Stomach (tissue), 19 donors: ENCODE measurements at places on chromosomes 3 and 15. TPM values are rescaled to one million over a fixed set of nuclear protein-coding genes. Genes with fewer than 3 reads are reported as not detected.

DNA sequence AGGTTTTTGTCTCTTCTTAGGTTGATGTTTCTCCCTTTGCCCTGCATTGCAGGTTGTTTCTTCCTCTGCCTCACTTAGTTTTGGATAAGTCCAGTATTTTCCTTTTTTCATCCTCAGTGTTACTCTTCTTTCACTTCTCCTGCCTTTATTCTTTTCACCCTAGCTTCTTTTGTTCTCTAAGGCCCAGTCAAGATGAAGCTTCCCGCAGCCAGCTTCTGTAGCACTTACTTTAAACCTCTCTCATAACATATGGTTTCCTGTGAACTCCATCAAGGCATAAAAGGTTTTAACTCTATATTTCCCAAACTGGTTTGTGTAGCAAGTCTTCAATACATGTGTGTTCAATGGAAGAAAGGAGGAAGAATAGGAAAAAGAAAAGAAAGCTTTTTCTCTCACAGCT is 54.1 kb downstream of the TP63 start:
- no peaks in the 10 kb centered on the region for H3K4me1 ChIP-seq
- no peaks in the 10 kb centered on the region for H3K36me3 ChIP-seq
- no peaks in the 10 kb centered on the region for H3K27me3 ChIP-seq
- no peak for DNase-seq

The STRIT1 gene
- not detected for total RNA-seq

- no peaks in the 10 kb centered on the region for H3K36me3 ChIP-seq
Measured at GRCh38 chr15:65337436-65338070, 33.1 kb downstream of the RNU5B-1 start.

GRCh38 chr15:38216763-38217162 is 35.9 kb upstream of the SPRED1 start:
- H3K27ac ChIP-seq, result no peak overlapping the region
- no peak for DNase-seq
- peaks cover 4% of the 10 kb centered on the region for H3K4me1 ChIP-seq

DNA sequence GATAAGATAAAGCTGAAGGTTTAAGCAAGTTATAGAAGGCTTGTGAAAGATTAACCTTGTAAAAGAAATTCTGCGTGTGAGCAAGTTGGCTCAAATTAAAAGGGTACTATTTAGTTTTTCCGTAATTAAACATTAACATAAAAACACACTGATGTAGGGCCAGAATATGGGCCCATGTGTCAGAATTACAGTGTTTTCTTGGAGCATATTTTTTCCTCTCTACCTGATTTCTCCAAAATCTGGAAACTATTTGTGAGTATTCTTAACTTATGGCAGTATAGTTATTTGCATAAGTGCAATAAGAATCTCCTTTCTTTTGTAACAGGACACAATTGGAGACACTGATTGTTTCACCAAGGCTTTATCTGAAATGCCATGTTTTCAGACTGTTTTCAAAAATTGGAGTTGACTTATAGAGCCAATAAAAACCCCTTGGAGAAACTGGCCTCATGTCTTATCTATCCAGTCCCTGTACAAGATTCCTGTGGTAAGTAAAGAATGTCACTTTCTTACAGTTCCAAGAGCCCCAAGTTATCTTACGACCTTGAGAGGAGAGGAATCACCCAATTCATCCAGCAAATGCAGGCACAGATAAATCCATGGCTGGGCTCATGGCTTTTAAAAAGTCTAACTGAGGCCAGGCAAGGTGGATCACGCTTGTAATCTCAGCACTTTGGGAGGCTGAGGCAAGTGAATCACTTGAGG is 47.8 kb upstream of the P2RY1 start:
- H3K27ac ChIP-seq, result no peak overlapping the region
- no peaks in the 10 kb centered on the region for H3K4me1 ChIP-seq
- H3K36me3 ChIP-seq, result no peaks in the 10 kb centered on the region
- no peak overlapping the region for H3K4me3 ChIP-seq
- no peak for DNase-seq
- no peaks in the 10 kb centered on the region for H3K27me3 ChIP-seq

GRCh38 chr3:191753196-191753595 is 292.2 kb downstream of the PYDC2 start:
- H3K4me3 ChIP-seq, result no peak overlapping the region
- no peaks in the 10 kb centered on the region for H3K4me1 ChIP-seq
- H3K27me3 ChIP-seq, result no peaks in the 10 kb centered on the region
- H3K27ac ChIP-seq, result no peak overlapping the region
- no peak for DNase-seq

GRCh38 chr3:27688053-27688452 is 34.1 kb downstream of the EOMES start:
- no peaks in the 10 kb centered on the region for H3K36me3 ChIP-seq
- H3K4me3 ChIP-seq, result no peak overlapping the region
- no peak for DNase-seq
- no peaks in the 10 kb centered on the region for H3K27me3 ChIP-seq

- peaks cover 29% of the 10 kb centered on the region for H3K4me1 ChIP-seq
- no peak overlapping the region for H3K4me3 ChIP-seq
- no peaks in the 10 kb centered on the region for H3K36me3 ChIP-seq
- DNase-seq, result no peak
Measured at GRCh38 chr3:42115215-42115614, 24.1 kb downstream of the TRAK1 start.

- H3K4me3 ChIP-seq, result peak overlapping the region; percentile 81
- peaks cover 23% of the 10 kb centered on the region for H3K4me1 ChIP-seq
- H3K36me3 ChIP-seq, result no peaks in the 10 kb centered on the region
- H3K27ac ChIP-seq, result peak overlapping the region; percentile 39
- no peaks in the 10 kb centered on the region for H3K27me3 ChIP-seq
Measured at GRCh38 chr15:51751697-51752683, 593 bp downstream of the TMOD2 start.

DNA sequence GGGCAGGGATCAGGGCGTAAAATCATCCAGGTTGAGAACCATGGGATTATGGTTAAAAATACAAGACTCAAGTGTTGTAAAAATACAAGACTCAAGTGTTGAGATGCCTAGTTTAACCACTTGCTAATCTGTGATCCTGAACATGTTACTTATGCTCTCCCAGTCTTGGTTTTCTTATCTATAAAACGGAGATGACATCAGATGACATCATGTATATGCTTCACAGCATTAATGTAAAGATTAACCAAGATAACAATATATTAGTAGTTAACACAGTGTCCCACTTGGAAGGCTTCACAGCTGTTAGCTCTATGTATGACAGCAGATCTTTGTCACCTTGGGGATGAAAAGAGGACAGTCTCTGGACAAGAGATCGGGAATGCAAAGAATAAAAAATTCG is 96.2 kb downstream of the PRICKLE2 start:
- peaks cover 9% of the 10 kb centered on the region for H3K4me1 ChIP-seq
- no peak overlapping the region for H3K4me3 ChIP-seq
- H3K36me3 ChIP-seq, result peaks cover 5% of the 10 kb centered on the region

The MSL2 gene
- total RNA-seq, result 25.0 TPM

DNA sequence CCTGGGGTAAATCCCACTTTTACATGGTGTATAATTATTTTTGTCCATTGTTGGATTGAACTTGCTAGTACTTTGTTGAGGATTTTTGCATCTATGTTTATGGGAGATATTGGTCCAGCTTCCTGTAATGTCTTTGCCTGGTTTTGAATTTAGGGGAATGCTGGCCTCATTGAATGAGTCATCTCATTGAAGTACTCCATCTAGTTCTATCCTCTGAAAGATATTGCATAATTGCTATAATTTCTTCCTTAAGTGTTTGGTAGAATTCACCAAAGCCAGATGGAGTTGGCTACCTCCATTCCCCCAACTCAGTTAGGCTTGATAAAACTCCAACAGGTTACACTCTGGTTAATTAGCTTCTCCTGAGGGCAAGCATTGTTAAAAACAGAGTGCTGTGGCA is 237.4 kb upstream of the TGFBR2 start:
- H3K4me3 ChIP-seq, result no peak overlapping the region
- peaks cover 25% of the 10 kb centered on the region for H3K4me1 ChIP-seq
- H3K36me3 ChIP-seq, result no peaks in the 10 kb centered on the region
- no peaks in the 10 kb centered on the region for H3K27me3 ChIP-seq
- no peak overlapping the region for H3K27ac ChIP-seq

The TRPM1 gene
- total RNA-seq, result not detected

- no peaks in the 10 kb centered on the region for H3K36me3 ChIP-seq
- H3K4me1 ChIP-seq, result no peaks in the 10 kb centered on the region
- H3K27ac ChIP-seq, result no peak overlapping the region
Measured at GRCh38 chr3:186824430-186825139, 17.9 kb upstream of the ADIPOQ start.

The SERF2 gene
- 526 TPM for total RNA-seq

DNA sequence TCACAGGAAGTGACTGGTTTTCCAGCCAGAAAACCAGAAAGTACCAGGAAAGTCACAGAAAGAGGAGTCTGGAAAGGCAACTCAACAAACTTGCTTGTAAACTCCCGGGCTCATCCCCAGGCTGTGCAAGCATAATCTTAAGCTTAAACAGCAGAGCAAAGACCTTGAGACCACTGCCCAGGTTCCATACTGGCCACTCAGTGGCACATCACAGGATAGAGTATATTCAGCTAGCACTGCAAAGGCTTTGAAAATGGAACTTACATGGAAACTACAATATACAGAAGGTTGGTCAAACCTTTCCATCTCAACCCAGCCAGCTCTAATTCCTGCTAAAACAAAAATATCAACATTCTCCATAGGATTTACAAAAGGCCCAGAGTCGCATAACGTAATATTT is 20.1 kb downstream of the DMXL2 start:
- no peaks in the 10 kb centered on the region for H3K4me1 ChIP-seq
- H3K27me3 ChIP-seq, result no peaks in the 10 kb centered on the region
- no peak for DNase-seq
- H3K27ac ChIP-seq, result no peak overlapping the region

The SLC2A2 gene
- total RNA-seq, result not detected

GRCh38 chr15:33028495-33028894 is 166.0 kb downstream of the FMN1 start:
- no peaks in the 10 kb centered on the region for H3K27me3 ChIP-seq
- DNase-seq, result no peak
- peaks cover 37% of the 10 kb centered on the region for H3K4me1 ChIP-seq
- no peak overlapping the region for H3K27ac ChIP-seq

The PLCL2 gene
- total RNA-seq, result 2.9 TPM

- H3K4me1 ChIP-seq, result no peaks in the 10 kb centered on the region
- H3K27ac ChIP-seq, result no peak overlapping the region
- no peak for DNase-seq
- H3K36me3 ChIP-seq, result no peaks in the 10 kb centered on the region
Measured at GRCh38 chr15:78685925-78686324, 44.9 kb upstream of the CHRNB4 start.

The IGSF11 gene
- total RNA-seq, result not detected

DNA sequence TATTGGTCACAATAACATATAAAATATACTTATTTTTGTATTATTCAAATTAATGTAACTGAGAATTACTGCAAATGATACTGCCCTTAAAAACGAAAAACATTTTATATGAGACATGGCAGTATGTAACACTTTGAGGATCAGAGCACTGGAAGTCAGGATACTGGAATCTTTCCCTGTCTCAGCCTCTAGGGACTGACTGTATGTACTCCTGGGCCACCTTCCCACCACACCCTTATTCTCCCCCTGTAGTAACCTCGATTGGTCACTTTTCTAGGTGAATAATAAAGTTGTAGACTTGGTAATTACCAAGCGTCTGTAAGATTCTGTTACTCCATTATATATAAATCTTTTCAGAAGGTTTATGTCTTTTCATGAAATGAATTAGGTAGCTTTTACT is 43.0 kb downstream of the LRRC49 start:
- no peaks in the 10 kb centered on the region for H3K27me3 ChIP-seq
- H3K36me3 ChIP-seq, result no peaks in the 10 kb centered on the region
- DNase-seq, result no peak
- no peak overlapping the region for H3K27ac ChIP-seq

The GOLGA8M gene
- not detected for total RNA-seq

The SLC9C1 gene
- total RNA-seq, result not detected

DNA sequence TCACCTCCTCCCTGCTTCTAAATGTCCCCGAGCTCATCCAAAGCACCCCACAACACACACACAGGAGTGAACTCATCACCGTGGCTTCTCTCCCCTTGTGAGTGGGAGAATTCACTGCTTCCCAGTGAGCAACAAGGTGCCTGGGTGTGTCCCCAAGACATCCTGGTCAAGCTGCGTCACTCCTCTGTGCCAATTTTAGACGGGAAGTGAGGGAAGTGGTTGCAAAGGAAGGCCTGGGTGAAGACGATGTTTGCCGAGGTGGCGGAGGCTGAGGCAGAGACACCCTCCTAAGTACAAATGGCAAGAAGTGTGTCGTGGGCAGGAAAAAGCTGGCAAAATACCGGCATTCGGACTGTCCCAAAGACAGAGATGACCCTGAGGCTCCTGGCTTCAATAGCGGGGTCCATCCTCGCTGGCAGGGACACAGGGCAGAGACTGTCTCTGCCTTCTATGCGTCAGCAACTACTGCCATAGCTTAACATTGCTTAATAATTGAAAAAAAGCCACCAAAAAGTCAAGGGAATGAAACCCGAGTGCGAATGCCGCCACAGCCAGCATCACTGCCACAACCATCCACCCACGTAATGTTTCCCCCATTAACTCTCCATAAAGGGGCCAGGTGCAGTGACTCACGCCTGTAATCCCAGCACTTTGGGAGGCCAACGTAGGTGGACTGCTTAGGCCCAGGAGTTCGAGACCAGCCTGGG is 72.8 kb downstream of the VGLL4 start:
- no peak for DNase-seq
- no peak overlapping the region for H3K4me3 ChIP-seq
- peaks cover 17% of the 10 kb centered on the region for H3K4me1 ChIP-seq
- peak overlapping the region; percentile 85 for H3K27ac ChIP-seq
- peaks cover 3% of the 10 kb centered on the region for H3K36me3 ChIP-seq

GRCh38 chr3:74842141-74842540 is 227.7 kb upstream of the CNTN3 start:
- no peaks in the 10 kb centered on the region for H3K36me3 ChIP-seq
- H3K27ac ChIP-seq, result no peak overlapping the region
- H3K4me3 ChIP-seq, result no peak overlapping the region

DNA sequence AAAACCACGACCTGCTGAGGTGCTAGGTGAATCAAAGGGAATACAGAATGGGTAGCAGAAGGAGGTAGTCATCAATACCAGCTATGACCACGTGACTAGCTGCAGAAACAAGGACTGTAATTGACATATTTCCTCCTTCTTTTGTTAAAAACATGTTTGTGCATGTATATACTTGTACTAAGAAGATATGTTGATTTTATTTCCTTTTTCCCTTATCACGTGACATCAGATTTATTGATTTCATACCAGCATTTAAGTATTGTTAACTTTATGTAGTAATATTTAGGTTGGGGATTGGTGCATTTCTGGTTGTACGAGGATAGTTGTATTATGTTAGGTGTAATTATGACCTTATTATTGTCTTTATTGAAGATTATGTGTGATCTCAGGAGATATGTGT is 36.2 kb downstream of the PEX5L start:
- H3K27ac ChIP-seq, result no peak overlapping the region
- H3K27me3 ChIP-seq, result no peaks in the 10 kb centered on the region
- H3K4me1 ChIP-seq, result no peaks in the 10 kb centered on the region
- DNase-seq, result no peak
- H3K36me3 ChIP-seq, result no peaks in the 10 kb centered on the region
